ENCODE measurements at places on chromosomes 5 and 9. TPM values are rescaled to one million over a fixed set of nuclear protein-coding genes. Genes with fewer than 3 reads are reported as not detected.

DNA sequence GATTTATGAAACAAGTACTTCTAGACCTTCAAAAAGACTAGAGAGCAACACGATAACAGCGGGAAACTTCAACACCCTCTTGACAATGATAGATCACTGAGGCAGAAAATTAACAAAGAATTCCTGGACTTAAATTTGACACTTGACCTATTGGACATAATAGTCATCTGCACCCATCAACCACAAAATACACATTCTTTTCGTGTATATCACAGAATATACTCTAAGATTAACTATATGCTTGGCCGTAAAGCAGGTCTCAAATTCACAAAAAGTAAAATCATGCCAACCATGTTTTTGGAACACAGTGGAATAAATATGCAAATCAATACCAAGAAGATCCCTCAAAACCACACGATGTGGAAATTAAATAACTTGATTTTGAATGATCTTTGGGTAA, 559.4 kb downstream of the DNAH5 start:
- no peak for DNase-seq

- DNase-seq: no peak
These were observed 152.4 kb downstream of the LRRC70 start for GRCh38 chr5:62731022-62731421.

GRCh38 chr5:167754501-167755021, 536.9 kb upstream of the WWC1 start:
- DNase-seq: no peak

Gene PLEKHG4B
- total RNA-seq: not detected

GRCh38 chr5:151451626-151452520, 4.5 kb downstream of the SLC36A1 start:
- DNase-seq: no peak

DNA sequence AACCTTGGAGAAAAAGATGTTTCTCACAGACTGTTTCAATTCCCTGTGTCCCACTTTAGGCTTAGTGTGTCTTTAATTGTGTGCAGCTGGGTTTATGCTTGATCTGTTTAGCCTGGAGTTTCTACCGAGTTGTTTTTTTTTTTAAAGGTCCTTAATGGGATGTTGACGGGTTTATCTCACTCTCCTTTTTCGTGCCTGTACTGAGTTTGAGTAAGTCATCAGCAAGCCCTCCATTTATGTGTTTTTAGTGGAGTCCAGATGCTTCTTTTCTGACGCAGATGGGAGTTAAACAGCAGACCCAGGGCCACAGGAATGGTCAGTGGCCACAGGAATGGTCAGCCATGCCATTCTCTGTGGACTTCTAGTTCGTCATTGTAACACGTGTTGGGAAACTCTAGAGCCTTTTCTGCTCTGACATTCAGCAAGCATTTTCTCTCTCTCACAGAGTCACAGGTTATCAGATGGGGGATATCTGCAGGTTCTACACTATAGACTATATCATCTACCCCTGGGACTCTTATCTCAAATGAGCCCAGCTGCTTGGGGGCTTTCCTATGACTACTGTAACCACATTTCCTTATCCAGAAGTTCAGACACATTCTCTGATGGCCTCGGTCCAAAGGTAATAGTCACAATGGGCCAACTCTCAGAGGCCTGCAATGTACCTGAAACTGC, 190.5 kb downstream of the TTLL11 start:
- DNase-seq: no peak

- no peak for DNase-seq
These were observed 1094.9 kb downstream of the MAT2B start for GRCh38 chr5:164600274-164600673.

Gene GPR150
- total RNA-seq: 0.34 TPM

GRCh38 chr5:88688984-88689667, 193.9 kb downstream of the MEF2C start:
- no peak for DNase-seq

Gene IFNE
- total RNA-seq: not detected

Gene BTNL3
- total RNA-seq: not detected

- DNase-seq: no peak
These were observed 54.9 kb downstream of the SLC44A1 start for GRCh38 chr9:105299190-105299854.

DNA sequence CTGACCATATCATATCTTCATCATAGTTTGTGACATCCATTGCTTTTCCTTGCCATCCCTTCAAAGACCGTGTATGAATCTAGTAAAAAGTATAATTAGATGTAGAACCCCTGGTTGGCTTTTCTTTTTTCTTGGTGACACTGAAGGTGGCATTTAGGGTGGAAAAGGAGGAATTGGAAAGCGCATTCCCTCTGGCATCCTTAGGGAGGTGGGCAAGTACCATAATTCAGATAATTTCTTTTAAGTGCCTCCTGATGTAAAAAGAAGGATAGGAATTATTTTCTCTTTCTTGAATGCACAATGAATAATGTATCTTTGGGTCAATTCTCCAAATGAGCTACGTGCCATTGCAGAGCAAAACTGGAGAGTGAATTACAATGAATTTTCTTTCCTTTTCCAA, 73.2 kb upstream of the SMARCA2 start:
- no peak for DNase-seq

DNA sequence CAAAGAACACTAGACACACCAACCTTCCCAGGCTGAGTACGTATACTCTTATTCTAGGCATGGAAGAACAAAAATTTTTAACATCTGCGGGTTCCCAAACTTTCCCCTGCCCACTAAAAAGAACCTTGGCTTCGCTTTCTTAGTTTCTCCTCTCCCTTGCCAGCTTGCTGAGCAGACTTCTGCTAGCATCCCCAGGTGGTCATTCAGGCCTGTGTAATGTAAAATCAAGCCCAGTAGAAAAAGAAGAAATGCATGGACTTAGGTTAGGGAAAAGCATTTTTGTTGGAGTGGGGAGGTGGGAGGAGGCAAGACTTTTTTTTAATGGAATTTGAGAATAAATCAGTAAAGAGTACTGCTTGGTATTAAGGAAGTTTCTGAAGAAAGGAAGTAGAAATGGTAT, 331.0 kb upstream of the TLE4 start:
- DNase-seq: no peak

- no peak for DNase-seq
These were observed 62.0 kb downstream of the MTX3 start for GRCh38 chr5:79929095-79929494.

GRCh38 chr5:36944607-36945225, 68.1 kb downstream of the NIPBL start:
- no peak for DNase-seq

DNA sequence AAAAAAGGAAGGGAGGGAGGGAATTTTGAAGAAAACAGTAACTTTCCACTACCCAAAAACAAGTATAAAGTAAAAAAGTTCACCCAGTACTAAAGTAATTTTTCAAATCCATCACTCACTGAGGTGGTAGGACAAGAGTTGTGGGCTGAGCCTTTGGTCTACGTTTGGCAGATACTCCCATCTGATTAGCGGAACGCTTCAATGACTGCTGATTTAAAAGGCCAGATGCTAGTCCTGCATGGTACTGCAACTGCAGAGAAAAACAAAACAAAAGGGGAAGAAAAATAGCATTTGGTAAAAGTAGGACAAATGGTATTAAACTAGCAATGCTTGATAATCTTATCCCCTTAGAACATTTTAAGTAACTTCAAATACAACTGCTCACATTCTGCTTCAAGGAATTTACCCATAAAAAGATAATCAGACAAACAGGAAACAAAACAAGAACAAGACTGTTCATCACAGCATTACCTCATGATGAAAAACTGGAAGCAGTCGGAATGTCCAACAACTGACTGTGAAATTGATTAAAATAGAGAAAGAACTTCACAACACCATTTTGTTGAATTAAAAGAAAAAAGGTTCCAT, 65.4 kb downstream of the MED27 start:
- DNase-seq: no peak

DNA sequence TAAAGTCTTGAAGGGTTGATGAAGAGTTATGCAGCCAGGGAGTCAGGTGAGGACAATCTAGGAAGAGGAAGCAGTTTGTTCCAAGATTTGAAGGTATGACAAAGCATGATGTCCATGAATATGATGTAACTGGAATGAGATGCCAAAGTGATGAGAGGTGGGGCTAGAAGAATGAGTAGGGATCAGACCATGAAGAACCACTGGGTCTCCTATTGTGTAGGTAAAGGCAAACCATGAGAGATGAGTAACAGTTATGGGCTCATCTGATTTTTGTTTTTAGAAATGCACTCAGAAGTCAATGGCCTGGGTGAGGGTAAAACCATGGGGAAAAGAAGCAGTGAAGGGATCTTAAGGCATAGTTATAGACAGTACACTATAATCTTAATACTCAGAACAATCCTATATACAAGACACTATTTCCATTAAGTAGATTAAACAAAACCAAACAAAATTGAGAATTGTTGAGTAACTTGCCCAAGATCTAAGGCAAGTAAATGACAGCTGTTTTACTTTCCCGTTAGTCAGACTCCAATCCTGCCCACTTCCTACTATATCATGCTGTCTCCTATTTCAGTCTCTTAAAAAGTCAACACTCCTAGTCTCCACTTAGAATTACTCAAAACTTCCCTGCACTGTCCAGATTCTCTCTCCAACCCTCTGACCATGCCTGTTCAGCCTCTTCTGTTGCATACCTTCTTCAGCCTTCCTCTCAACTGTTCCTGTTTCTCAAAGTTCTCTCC, 393.8 kb upstream of the MEF2C start:
- no peak for DNase-seq

DNA sequence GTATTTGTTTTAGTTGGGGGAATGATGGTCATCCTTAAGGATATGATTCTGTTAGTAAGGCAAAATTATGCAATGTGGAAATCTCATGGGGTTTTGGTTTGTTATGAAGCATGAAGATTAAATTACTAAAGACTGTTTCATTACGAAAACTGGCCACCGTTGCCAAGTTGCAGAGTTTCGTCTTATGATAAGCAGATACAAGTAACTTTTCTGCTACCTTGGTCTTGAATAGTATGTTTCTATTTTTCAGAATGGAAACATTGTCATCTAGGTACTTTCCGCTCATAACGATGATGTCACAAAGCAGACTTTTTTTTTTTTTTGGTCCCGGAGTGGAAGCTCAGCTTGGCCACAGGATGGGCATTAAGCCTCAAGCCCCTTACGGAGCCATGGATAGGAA, 4.2 kb downstream of the CCNI2 start:
- DNase-seq: peak; percentile 25

- peak; percentile 38 for DNase-seq
These were observed 13.8 kb upstream of the PLEKHG4B start for GRCh38 chr5:77957-78804.

- no peak for DNase-seq
These were observed 958 bp upstream of the HSPA5 start for GRCh38 chr9:125241863-125242739.

Gene CCDC183
- 0.43 TPM for total RNA-seq

- no peak for DNase-seq
These were observed 88.7 kb downstream of the PALM2AKAP2 start for GRCh38 chr9:109868722-109869121.

GRCh38 chr5:80676706-80677105, 21.9 kb upstream of the DHFR start:
- DNase-seq: no peak

GRCh38 chr9:99773468-99774138, 48.1 kb upstream of the NR4A3 start:
- no peak for DNase-seq

DNA sequence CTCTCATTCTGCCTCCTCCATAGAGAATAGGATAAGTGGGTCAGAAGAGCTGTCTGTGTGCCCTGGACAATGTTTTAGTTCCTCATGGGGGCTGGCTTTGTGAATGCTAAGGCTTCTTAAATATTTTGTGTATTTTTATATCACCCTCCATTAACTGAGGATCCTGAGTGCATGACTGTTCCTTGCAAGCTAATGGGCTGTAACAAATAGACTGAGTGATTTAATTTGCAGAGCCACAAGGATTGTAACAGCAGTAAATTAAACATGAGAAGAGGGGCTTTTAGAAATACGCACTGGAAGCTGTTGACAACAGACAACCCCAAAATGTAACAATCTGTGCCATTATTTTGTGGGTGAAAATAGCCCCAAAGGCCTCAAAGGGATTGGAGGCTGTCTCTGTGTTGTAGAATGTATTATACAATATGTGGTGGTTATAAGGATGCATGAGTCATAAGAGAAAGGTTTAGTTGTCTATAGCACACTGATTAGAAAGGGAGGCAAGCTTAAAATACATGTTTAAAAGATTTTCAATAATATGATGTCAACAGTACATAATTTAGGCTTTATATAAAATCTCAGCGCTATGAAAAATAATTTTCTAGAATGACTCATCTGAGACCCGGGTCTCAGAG, 152.7 kb upstream of the ACTBL2 start:
- no peak for DNase-seq

Gene ADGRD2
- not detected for total RNA-seq

DNA sequence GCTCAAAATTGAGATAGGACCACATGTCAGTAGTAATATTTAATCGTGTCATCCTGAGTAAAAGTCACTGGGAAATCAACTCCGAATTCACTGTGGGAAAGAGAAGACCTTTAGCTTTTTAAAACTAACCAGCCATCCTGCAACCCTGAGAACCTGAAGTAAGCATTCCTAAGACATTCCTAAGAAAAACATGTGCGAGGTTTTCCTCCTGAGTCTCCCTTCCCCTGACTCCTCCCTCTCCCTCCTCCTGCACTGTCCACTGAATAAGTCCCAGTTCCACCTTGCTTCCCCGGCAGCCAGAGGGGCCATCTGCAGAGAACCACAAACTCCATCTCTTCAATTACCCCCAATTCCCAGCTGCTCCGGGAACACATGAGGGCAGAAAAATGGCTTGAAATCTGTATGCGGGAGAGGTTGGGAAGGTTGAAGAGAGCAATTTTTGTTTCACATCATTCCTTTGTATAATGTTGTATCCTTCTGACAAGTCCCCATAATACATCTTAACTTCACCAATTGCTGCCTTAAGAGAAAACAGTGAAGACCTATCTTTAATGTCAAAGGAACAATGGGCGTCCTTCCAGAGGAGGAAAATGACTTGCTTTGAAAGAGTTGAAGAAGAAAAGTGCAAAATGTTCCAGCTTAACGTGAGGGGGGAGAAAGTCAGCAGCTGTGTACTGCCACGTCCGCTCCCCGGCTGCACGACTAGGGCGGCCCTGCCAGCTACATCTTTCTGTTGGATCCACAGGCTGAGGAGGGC, 186.3 kb downstream of the ZNF462 start:
- no peak for DNase-seq

DNA sequence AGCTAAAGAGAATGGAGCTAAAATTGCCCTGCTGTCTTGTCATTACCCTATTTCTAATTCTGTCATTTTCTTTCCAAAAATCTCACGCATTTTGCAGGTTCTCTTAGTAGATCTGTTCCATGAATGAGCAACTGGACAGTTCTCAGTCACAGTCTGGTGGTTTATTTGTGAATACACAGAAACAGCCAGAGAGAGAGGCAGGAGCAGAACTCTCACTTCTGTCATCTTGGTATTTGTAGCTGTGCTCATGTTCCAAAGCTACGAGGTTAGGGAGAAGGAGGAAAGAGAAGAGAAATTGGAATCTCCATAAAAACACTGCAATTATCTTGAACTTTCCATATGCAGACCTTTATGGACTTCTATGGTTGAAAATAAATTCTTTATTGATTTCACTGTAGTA, 118.0 kb upstream of the OR13F1 start:
- no peak for DNase-seq

DNA sequence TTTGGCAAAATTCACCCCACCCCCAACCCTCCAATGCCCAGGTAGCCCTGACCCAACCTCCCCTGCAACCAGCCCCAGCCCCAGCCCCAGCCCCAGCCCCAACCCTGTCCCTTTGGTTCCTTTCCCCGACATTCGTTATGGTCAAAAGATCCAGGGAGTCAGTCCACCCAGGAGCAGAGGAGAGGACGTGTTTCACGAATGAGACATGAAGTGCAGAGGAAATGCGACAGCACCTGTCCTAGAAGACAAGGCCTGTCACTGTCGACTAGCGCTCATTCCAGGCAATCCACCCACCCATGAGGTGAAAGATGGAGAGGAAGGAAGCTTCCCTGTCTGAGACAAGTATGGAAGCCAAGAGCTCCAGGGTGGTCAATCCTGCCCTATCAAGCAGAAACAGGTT, 485.0 kb downstream of the SPATA31A7 start:
- no peak for DNase-seq
